ENCODE measurements at places on chromosomes 4 and X.

GRCh38 chrX:38278682-38279081 is 48.6 kb downstream of the RPGR start:
- DNase-seq: no peak

DNA sequence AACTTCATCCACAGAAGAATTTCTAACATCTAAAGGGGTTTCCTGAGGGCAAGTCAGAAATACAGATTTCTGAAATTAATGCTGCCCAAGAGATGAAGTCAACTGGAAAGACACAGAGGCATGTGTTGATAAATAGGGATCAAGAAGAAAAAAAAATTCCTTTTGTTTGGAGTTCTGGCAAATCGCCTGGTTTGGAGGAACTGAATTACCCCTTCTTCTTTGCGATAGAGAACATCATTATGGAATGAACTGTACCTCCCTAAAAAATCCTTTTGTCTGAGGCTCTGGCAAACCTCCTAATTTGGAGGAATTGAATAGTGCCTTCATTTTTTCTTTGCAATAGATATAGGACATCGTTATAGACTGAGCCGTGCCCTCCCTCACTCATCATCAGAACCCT is 200.9 kb downstream of the DHRSX start:
- DNase-seq: no peak

- DNase-seq: no peak
Measured at GRCh38 chr4:113591982-113592381, 169.6 kb downstream of the CAMK2D start.

DNA sequence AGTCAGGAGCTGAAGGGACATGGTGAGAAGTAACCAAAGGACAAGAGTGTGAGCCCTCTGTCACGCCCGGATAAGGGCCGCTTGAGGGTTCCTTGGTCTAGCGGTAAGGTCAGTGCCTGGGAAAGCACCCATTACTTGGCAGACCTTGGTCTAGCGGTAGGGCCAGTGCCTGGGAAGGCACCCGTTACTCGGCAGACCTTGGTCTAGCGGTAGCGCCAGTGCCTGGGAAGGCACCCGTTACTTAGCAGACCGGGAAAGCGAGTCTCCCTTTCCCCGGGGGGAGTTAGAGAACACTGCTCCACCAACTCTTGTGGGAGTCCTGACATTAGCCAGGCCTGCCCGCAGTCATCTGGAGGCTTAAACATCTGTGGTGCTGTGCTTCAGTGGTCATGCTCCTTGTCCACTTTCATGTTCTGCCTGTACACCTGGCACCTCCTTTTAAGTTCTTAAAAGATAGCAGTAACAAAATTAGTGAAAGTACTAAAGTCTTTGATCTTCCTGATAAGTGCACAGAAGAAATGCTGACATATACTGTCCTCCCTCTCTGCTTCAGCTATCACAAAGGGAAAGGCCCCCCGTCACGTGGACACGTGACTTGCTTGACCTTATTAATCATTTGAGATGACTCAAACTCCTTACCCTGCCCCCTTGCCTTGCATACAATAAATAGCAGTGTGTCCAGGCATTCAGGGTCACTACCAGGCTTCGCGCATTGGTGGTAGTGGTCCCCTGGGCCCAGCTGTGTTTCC is 9.3 kb upstream of the SEC24B start:
- DNase-seq: no peak

DNA sequence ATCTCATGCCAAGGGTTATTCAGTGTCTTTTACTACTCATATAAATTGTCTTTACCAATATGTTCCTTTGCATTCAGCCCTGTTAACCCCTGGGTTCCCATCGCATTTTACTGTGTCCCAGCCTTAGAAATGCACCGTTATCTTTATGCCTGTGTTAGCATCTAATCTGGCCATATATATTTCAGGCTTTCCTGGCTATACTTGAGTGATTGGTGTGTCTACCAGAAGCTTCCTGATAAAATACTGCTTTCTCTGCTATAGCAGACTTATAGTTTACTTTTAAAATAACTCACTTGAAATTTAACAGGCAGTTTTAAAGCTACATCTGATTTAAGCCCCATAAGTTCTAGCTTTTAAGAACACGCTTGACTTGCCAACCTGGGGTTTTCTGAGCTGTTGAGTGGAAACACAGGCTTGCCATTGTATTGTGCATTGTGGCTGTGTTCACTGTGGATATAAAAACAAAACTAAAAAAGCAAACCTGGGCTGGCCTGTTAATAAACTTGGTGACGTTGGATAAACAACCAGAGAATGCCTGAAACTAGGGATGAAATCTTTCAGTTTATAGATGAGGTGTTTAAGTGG is 185.3 kb upstream of the TAPT1 start:
- no peak for DNase-seq

GRCh38 chr4:108114503-108114902 is 54.2 kb downstream of the LEF1 start:
- no peak for DNase-seq

DNA sequence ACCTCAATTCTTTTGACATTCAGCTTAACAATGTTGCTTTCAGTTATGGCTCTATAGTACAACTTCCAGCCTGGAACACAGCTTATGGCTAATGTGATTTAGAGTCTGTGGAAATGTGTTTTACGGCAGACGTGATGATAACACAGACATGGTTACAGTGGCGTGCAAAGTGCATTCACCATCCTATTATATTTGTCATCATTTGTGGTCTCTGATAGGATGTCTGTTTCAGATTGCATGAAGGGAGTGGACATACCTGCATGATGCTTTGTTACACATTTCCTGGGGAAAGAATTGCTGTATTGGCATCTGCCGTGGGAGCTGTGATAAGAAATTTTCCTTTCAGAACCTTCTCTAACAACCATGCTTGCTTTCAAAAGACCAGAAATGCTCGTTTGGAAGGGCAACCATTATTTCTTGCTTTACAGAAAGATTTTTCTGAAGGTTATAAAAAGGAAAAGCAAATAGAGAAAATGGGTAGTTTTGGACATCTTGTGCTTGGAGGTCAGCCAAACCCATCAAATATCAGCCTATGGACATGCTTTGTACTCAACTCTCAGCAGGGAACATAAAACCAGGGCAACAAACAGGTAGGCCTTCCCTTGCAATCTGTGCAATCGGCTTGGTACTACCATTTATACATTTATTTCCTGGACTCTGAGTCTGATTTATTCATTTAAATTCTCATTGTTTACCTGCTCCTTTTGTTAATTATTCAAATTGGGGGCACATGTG is 273.9 kb downstream of the TLL1 start:
- no peak for DNase-seq

DNA sequence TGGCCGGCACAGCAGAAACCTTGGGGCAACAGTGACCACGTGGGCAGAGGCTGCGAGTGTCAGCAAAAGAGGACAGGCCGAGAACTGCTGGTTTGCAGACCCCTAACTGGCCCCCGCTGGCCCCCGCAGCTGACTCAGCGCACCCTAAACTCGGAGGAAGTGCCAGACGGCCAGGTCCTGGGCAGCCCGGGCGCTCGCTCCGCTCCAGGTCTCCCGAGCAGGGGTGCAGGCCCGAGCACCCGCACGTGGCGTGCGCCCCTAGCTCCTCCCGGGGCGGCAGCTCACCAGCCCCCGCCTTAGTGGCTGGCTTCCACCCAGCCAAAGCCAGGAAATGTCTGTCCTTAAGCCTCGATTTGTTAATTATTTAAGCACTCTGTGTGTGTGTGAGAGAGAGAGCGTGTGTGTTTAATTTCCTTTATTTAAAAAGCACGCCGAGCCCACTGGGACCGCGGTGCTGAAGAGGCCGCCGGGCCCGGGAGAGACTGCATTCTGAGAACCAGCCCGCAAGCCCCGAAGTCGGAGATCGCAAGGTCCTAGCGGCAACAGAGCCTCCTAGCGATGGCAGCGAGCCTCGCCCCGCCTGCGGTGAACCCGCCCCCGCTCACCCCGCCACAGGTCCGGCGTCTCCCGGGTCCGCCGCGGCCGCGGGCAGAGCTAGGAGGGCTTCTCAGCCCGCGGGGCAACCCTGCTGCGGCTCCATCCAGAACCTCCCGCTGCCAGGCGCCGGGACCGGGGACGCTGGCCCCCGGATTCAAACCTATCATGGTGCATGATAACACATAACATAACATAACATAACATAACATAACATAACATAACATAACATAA is 45.9 kb upstream of the CDKN2AIP start:
- no peak for DNase-seq

GRCh38 chr4:129788486-129788885 is 692.5 kb downstream of the C4orf33 start:
- DNase-seq: no peak

- no peak for DNase-seq
Measured at GRCh38 chr4:1813915-1814314, 20.8 kb downstream of the FGFR3 start.

All from epithelial cell of prostate (primary cell).